GF-D8 (cell line): ENCODE measurements at places on chromosomes 5 and 9.

DNA sequence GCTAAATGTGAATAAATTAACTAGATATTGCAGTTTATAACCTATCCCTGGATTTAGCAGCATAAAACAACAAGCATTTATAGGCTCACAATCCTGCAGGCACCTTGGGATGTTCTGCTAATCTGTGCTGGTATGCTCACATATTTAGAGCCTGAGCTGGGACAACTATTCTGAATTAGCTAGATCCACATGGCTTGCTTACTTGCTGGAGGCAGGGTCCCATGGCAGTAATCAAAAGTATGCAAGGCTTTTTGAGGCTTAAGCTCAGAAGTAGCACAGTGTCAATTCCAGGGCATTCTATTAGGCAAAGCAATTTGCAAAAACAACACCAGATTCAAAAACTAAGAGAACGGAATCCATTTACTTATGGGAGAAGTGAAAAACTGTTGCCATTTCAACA, 745.0 kb upstream of the ACO1 start:
- DNase-seq, result no peak

- DNase-seq, result no peak
Measured at GRCh38 chr9:91736898-91737601, 213.0 kb downstream of the ROR2 start.

GRCh38 chr5:76025069-76025468, 58.1 kb upstream of the SV2C start:
- no peak for DNase-seq

- DNase-seq, result no peak
Measured at GRCh38 chr5:150164211-150164980, 2.2 kb upstream of the CDX1 start.

GRCh38 chr5:35476797-35477196, 140.9 kb upstream of the SPEF2 start:
- DNase-seq, result no peak

DNA sequence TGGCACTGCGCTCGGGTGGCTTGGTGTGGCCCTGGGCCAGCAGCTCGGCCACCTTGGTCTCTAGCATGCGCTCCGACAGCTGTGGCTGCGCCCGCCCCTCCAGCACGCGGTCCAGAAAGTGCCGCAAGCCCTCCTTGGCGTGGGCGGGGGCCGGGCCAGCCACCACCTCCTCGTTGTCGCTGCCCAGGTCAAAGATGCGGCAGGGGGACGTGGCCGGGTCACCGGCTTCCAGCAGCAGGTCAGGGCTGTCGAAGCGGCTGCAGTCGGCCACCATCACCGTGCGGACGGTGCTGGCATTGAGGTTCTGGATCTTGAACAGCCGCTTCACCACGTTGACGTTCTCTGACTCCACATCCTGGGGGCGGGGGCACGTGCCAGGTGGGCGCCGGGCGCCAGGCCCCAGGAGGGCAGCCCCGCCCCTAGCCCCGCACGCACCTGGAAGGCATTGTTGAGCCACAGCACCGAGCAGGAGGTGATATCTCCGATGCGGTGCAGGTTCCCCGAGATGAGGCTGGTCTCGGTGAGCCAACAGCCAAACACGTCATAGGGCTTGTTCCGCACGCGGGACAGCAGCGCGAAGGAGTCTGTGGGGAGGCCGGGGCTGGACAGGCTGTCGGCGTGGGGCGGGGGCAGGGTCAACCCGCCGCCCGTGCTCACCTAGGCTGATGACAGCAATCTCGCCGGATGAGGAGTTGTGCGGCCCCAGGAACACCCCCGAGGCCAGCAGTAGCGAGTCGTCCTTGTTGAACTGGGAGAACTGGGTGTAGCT, 2.2 kb downstream of the FBXW5 start:
- DNase-seq, result no peak

GRCh38 chr5:173744551-173744950, 128.1 kb upstream of the BOD1 start:
- DNase-seq, result no peak

DNA sequence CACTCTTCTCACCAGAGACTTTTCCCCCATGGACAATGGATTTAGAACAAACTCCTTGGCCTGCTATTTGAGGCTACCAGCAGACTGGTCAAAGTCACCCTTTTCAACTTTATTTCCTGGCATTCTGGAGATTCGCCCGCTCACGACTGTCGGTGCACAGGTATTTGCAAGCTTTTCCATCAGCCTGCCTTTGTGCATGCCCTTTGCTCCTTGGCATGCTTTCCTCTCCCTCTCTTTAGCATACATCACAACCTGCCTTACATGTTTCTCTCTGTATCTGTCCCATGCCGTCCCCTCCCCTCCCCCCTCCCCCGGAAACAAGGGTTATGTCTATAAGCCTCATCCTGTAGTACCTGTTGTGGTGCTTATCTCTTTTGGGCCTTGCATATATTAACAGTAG, 257.1 kb downstream of the AOPEP start:
- DNase-seq, result no peak

- DNase-seq, result no peak
Measured at GRCh38 chr5:178695556-178695955, 34.9 kb downstream of the ZNF354A start.

DNA sequence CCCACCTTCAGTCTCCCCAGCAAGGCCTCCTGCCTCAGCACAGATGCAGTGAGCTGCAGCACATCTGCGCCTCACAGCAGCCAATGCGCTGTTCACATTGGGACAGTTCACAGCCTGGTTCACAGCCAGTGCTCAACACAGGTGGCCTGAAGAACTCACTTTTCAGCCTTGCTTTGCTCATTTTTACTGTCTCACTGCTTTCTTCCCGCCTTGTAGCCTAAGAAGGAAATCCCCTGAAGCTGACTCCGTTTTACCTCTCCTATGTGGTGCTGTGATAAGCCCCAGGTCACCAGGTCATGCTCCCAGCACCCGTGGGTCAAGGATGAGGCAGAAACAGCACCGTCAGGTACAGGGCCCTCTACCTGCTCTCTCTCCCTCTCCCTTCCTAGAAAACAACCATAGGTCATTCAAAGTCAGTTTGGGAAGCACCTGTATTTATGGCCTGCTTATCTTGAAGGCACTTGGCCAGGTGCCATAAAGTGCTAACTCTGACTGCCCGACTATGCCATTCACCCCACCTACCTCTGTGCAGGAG, 1.1 kb downstream of the GCNT4 start:
- DNase-seq, result no peak

DNA sequence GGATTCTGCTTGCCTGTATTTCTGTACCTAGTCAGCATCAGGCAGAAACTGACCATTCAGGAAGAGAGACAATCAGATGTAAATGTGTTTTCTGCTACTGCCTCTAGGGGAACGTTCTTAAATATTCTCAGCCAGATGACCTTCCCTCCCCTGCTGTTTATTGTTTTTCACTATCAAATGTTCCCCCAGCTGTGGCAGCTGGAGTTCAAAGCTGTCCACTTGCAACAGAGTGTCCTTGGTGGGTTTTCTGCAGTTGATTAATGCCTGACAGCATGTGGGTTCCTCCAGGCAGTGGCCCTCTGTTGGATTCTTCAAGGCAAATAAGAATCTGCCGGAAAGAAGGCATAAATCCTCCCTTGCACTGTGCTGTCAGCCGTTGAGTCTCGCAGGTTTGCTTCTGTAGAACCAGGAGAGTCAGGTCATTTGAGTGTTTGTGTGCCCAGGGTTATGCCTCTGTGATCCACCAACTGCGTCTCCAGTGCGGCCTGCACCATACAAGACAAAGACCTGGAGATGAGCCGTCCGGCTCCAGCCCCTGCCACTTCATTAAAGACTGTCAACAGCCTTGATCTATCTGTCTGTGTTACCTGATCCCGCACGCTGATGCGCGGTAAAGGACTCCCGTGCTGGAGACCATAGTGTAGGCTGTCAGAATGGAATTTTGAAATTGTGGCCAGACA, 203.4 kb downstream of the GADD45G start:
- DNase-seq, result no peak
